Activated CD4-positive, alpha-beta memory T cell treated with anti-CD3 and anti-CD28 coated beads, Interleukin-2, amount 10 ng/mL, durations not matched to agents 7 days and 5 days (primary cell): ENCODE measurements at places on chromosomes 1 and 21. TPM values are rescaled to one million over a fixed set of nuclear protein-coding genes. Genes with fewer than 3 reads are reported as not detected.

RBM11 gene
- 0.88 TPM for total RNA-seq

THEM5 gene
- total RNA-seq, result not detected

AADACL4 gene
- not detected for total RNA-seq

MMEL1 gene
- total RNA-seq, result 1.0 TPM

GRCh38 chr1:205243350-205244191, 15.8 kb downstream of the TMCC2 start:
- peaks cover 6% of the 10 kb centered on the region for H3K27me3 ChIP-seq
- DNase-seq, result no peak
- no peak overlapping the region for H3K4me3 ChIP-seq
- no peak overlapping the region for H3K27ac ChIP-seq

- peak within 1 kb of the TSS; percentile 38 for H3K27ac ChIP-seq
- peak; percentile 65 for DNase-seq
- peaks cover 15% of the 10 kb centered on the region for H3K27me3 ChIP-seq
- peaks cover 47% of the 10 kb centered on the region for H3K4me1 ChIP-seq
- H3K36me3 ChIP-seq, result no peaks in the 10 kb centered on the region
Measured at GRCh38 chr1:7940745-7941436, at the start of gene TNFRSF9. TNFRSF9 (minus strand) TSS chr1:7940839; CDS start chr1:7939994, 845 bp downstream.

DNA sequence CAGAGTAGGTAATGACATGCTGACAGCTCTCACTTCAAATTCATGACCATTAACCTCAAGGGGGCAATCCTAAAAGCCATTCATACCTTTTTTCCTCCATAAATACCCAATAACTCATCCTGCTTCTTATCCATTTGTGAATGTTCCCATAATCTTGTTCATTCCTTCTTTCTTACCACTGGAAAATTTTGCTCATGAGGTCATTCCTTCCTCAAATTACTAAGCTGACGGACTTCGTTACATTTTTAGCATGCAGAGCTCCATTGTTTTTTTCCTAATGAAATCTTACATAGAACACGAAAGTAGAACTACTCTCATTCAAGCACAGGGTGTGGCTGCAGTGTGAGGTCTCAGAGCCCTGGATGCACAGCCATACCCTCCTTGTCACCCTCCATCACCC, 276.5 kb upstream of the DPYD start:
- H3K4me1 ChIP-seq, result no peaks in the 10 kb centered on the region
- no peak for DNase-seq
- H3K27me3 ChIP-seq, result peaks cover 2% of the 10 kb centered on the region

DNA sequence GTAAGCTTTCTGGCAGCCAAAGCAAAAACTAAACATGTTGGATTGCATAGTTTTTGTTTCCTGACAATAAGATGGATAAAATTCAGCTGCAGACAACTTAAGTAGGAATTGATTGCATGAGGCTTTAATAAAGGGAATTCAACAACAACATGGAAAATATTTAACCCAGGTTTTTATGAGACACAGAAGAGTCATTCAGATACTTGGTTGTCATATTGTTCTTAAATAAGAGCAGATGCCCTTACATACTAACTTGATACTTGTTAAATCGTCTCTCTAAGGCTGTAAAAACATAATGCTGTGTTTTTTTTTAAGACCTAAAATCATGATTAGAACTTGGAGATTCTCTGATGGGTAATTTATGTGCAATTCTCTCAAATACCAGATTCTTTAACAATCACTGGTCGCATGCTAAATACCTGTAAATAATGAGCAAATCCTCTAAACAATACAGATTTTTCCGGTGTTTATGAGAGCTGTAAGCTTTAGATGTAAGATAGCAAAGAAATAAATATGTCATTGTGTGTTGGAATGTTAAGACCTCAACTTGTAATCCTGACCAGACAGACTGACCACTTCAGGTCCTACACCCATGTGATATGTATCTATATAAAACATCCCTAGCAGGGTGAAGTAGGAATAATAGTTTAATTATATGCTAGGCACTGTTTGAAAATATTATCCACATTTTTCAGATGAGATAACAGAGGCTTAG, 37.8 kb upstream of the CD34 start:
- H3K4me1 ChIP-seq, result no peaks in the 10 kb centered on the region
- no peak overlapping the region for H3K27ac ChIP-seq
- no peak overlapping the region for H3K4me3 ChIP-seq
- H3K27me3 ChIP-seq, result peaks cover 15% of the 10 kb centered on the region

- H3K4me3 ChIP-seq, result no peak overlapping the region
- DNase-seq, result no peak
- no peaks in the 10 kb centered on the region for H3K36me3 ChIP-seq
- peaks cover 6% of the 10 kb centered on the region for H3K27me3 ChIP-seq
Measured at GRCh38 chr1:180920702-180921101, 8.0 kb downstream of the KIAA1614 start.

DNA sequence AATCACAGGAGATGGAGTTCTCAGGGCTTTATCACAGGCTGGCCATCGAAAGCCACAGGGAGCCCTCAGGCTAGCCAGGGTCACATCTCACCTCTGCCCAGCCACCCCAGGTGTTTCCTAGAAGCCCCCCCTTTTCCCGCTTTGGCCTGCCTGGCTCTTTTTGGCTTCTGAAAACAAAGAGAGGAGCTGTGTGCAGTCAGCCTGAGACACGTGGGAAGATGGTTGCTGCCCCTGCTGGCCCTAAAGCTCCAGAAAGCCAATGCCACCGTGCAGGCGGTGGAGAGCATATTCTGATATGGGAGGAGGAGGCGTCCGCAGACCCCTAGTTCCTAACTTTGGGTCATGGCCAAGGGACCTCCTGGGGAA, 18.7 kb upstream of the LBR start:
- DNase-seq, result no peak
- H3K4me3 ChIP-seq, result no peak overlapping the region
- H3K4me1 ChIP-seq, result peaks cover 70% of the 10 kb centered on the region
- H3K27me3 ChIP-seq, result no peaks in the 10 kb centered on the region
- peak overlapping the region; percentile 96 for H3K27ac ChIP-seq
- H3K36me3 ChIP-seq, result no peaks in the 10 kb centered on the region

GRCh38 chr1:13667691-13668090, 32.3 kb upstream of the PRDM2 start:
- DNase-seq, result no peak
- no peak overlapping the region for H3K4me3 ChIP-seq
- no peaks in the 10 kb centered on the region for H3K36me3 ChIP-seq
- no peak overlapping the region for H3K27ac ChIP-seq
- H3K4me1 ChIP-seq, result peaks cover 2% of the 10 kb centered on the region

DNA sequence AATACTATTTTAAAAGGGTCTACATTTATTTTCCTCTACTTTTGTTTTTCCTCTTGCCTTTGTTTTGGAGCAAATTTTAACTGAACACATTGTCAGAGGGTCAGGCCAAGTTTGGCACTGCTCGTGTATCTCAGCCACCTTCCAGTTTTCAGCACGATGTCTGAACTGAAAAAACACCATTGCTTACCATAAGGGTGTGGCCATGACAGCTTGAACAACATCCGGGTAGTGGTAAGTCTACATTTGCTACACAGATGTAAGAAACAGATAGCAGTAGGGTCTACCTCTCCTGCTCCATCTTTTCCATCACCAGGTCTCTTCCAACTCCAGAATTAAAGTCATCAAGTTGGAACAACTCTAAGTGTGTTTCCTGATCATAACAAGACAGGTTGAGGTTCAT, 4.2 kb downstream of the HIVEP3 start:
- H3K27me3 ChIP-seq, result no peaks in the 10 kb centered on the region
- H3K4me3 ChIP-seq, result peak overlapping the region; percentile 26
- DNase-seq, result peak; percentile 54

GRCh38 chr1:118149799-118150198, 35.2 kb downstream of the SPAG17 start:
- no peak overlapping the region for H3K4me3 ChIP-seq
- no peak for DNase-seq
- no peaks in the 10 kb centered on the region for H3K36me3 ChIP-seq
- H3K27ac ChIP-seq, result no peak overlapping the region
- H3K27me3 ChIP-seq, result no peaks in the 10 kb centered on the region
